ENCODE measurements at places on chromosomes 7 and 10.
A peak's percentile ranks its signal among the peaks of the same experiment; 100 is the strongest.

DNA sequence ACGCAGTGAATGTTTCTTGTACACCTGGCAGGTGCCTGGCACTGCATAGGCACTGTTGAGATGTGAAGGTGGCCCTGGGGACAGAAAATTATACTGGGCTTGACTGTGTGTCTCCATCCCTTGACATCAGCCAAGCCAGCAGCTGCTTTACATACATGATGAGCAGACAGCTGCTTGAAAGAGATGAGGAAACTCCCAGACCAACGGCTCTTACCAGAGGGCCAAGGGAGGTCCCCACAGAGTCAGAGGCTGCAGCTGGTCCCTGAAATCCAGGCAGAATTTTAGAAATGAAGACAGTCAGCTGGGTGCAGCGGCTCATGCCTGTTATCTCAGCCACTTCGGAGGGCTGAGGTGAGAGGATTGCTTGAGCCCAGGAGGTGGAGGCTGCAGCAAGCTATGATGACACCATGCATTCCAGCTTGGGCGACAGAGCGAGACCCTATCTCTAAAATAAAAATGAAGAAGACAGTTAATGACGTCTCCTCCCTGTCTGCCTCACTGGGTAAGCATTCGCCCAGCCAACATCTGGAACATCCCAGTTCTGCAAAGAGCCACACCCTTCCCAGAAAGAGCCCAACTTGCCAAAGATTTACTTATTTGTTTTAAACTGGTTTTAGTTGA is 17.6 kb downstream of the LIMK1 start:
- peak; percentile 79 for DNase-seq

DNA sequence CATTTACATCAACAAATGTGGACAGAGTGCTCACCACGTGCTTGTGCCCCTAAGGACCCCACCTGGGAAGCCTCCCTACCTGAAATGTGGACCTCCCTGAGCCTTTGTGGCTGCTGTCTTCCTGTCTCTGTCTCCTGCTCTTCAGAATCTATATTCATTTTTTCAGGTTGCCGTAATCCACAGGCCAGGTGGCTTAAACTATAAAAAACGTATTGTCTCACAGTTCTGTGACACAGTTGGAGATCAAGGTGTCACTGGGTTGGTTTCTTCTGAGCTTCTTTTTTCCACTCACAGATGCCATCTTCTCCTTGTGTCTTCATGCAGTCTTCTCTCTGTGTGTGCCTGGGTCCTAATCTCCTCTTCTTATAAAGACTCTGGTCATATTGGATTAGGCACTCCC is 5.6 kb upstream of the VSTM4 start:
- no peak for DNase-seq

- no peak for DNase-seq
These were observed 81.1 kb downstream of the XRCC2 start for GRCh38 chr7:152594801-152595200.

- no peak for DNase-seq
These were observed 37.2 kb downstream of the RAPGEF5 start for GRCh38 chr7:22319424-22320403.

DNA sequence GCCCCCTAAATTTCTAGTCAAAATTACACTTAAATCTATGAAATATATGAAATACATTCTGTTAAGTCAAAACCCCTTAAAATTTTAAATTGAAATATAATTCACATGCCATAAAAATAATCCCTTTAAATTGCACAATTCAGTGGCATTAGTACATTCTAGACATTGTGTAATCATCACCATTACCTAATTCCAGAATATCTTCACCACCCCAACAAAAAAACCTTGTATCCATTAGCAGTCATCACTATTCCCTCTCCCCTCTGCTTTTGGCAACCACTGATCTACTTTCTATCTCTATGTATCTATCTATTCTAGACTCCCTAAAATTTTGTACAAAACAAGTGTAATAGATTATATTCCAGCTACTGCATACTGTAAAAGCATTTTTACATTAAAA is 261.2 kb downstream of the GLI3 start:
- DNase-seq: no peak

DNA sequence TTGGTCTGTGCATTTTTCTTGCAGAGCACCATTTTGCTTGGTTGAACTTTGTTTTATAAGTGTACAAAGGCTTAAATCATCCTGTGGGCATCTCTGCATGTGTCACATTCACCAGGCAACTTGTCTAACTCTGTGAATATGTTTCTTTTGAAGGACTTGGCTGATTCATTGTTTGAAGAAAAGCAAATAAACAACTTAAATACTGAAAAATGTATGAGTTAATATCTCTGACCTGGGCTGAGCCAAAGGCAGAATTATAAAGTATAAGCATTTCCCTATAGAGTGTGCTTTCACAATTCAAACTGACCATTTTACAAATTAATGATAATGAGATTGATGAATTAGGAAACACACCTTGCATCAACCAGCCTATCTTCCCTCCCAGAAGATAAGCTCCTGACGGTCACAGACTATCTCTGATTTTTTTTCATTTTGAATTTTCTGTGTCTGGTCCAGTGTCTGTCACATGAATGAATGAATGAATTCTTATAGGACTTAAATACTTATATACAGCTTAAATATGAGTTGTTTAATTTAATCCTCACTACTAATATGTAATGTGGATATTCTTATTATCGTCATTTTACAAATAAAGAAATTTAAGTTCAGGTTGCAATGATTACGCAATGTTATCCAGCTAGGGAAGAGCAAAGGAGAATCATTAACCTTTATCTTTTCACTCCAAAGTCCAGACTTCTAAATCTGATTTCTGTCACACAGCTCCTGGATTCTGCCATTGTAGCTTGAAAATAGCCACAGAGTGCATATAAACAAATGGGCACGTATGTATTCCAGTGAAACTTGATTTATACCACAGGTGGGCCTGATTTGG is 182.0 kb upstream of the PHYHIPL start:
- no peak for DNase-seq

DNA sequence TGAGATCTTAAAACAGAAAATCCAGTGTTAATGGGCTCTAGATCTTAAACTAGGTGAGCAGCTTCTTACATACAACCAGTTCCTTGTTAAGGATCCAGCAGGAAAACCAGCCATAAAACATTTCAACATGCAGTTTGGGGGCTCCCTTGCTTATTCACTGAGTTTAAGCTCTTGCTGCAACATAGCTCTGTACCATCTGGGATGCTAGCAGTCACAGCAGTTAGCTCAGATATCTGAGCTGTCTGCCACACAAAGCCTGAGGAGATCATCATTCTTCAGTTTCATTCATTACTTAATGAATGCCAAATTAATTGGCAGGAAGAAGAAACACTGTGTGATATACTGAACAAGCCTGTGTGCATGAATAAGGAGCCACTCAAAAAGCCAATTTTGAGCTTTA is 62.8 kb downstream of the PODXL start:
- DNase-seq: no peak
